ENCODE measurements at places on chromosomes 5 and 9.
A peak's percentile ranks its signal among the peaks of the same experiment; 100 is the strongest.

GRCh38 chr9:107102011-107102410 is 181.1 kb upstream of the RAD23B start:
- DNase-seq = peak; percentile 6

DNA sequence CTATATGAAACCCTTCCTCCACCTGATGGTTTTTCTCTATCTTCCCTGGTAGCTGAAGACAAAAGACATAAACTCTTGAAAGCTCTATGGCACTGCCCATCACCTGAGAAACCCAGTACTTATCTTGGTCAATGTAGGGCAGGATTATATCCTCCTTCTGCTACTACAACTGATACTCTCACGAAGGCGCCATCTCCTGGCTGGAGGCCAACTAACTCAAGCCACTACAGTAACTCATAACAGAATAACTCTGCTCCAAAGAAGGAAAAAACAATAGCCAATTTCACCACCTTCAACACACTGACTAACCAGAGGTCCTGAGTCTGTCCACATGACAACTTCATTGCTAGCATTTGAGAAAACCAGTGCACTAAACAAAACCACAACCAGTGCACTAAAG is 409.2 kb downstream of the CETN3 start:
- no peak for DNase-seq

GRCh38 chr9:96818533-96818932 is 35.8 kb downstream of the ZNF782 start:
- no peak for DNase-seq

GRCh38 chr5:43312699-43313034 is 545 bp downstream of the HMGCS1 start:
- peak; percentile 66 for DNase-seq

- DNase-seq = no peak
Measured at GRCh38 chr5:114435220-114435481, 73.3 kb downstream of the KCNN2 start.

GRCh38 chr9:114224247-114224610 is 68.9 kb downstream of the COL27A1 start:
- no peak for DNase-seq

GRCh38 chr9:135116881-135117280 is 29.4 kb downstream of the OLFM1 start:
- DNase-seq = no peak

GRCh38 chr9:116941266-116941665 is 254.2 kb downstream of the TRIM32 start:
- no peak for DNase-seq

DNA sequence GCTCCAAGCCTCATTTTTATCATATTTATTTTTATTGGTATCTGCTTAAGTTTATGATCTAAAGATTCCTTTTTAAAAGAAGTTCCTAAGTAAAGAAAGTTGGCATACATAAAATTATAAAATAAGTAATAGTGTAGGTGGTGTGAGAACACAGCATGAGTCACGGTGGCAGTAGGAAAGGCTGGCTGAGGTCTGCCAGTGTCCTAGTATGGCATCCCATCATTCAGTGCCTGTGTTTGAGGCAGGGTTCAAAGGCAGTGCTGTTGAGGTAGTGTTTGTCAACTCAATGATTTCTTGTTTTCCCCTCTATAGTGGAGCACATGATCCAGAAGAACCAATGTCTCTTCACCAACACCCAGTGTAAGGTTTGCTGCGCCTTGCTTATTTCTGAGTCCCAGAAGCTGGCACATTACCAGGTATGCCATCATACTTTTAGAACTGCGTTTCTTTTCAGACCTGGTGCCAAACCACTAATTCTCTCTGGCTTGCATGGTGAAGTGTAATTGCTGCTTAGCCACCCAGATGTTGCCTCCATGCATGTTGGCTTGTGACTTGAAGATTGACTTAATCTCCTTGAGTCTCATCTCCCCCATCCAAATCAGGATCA is 18.4 kb downstream of the ZNF346 start:
- no peak for DNase-seq

GRCh38 chr5:145668714-145669113 is 166.4 kb downstream of the PRELID2 start:
- DNase-seq = no peak

DNA sequence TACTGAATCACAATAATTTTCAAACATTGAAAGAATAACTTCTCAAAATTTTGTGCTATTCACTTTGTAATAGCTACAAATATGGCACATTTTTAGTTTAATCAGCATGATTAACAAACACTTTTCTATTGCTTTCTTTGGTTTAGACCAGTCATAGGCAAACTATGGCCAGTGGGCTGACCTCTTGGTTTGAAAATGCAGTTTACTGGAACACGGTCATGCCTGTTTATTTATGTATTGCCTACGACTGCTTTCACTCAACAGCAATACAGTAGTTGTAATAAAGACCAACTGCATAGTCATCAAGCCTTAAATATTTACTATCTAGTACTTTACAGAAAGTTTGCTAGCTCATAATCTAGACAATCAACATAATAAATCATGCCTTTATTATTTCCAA is 810.8 kb downstream of the TLE1 start:
- no peak for DNase-seq

- DNase-seq = no peak
Measured at GRCh38 chr5:10118150-10118549, 131.5 kb downstream of the ATPSCKMT start.

GRCh38 chr5:170681013-170681433 is 102.5 kb upstream of the GABRP start:
- DNase-seq = no peak

GRCh38 chr5:132291026-132291425 is 3.2 kb upstream of the SLC22A4 start:
- no peak for DNase-seq

DNA sequence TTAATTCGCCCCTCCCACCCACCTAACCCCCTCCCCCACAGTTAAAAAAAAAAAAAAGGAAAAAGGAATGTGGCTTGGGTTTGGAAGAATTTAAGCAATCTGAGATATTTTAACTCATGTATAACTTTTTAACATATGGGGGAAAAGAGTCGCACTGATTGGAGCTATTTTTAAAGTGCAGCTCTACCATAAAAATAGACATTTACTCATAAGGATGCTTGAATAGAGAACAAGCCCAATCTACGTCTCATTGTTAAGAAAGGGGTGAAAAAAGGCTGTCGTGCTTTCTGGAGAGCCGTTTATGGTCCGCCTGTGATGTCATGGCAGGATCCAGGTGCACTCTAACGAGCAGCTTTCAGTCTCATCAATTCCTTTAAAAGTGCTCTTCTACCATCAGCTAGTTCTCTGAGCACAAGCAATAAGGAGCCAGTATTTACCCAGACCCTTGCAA is 142.4 kb downstream of the ELAVL2 start:
- no peak for DNase-seq

DNA sequence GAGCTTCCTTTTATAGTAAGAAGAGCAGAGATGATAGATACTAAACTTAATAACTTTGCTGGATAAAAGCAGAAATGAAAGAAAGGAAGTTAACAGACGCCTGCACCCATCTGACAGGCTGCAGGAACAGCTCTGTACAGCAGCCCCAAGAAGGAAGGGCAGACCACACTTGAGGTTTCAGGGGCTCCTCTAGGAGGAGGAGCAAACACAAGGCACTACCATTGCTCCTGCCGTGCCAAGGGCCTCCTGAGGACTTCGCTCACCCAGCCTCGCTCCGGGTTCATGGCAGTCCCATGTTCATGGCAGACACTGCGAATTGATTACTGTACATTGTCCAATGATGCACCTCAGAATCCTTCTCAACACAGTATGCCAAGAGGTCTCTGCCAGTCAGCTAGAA is 85.1 kb downstream of the AMBP start:
- DNase-seq = no peak

GRCh38 chr9:7516376-7516775 is 283.2 kb downstream of the DMAC1 start:
- DNase-seq = no peak

DNA sequence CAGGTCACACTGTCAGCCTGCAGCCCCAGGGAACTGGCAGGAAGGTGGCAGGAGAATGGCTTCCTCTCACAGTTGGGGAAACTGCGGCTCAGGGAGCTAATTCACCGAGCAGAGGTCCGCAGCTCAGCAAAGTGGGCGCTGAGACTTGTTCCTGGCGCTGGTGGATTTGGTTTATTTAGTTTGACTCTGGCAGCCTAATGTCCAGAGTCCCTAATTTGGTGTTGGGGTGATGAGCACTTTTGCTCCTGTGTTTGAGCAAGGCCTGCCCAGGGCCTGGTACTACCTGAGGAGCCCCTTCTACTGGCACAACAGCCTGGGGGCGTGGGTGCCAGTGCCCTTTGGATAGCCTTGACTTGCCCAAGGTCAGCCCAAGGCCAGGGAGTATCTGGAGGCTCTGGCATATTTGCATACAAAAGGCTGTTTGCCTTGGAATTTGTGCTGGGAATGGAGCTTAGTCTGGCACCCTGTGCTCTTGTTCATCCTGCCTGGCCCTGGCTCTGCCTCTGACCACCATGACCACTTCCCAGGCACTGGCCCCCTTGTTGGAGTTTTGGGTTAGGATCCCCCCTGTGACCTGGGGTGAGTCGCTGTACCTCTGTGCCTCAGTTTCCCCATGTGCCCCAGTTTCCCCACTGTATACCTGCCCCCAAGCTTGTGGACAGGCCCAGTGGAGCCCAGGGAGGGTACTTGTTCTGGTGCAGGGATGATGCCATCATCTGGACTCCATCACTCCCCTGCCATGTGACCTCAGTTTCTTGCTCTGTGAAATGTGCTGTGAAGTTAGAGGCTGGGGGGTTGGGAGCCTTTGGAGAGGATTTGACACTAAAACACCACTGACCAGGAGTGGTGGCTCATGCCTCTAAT is 1.4 kb downstream of the SUSD3 start:
- DNase-seq = no peak

- DNase-seq = no peak
Measured at GRCh38 chr5:179158556-179158955, 98.4 kb downstream of the ZNF354C start.

DNA sequence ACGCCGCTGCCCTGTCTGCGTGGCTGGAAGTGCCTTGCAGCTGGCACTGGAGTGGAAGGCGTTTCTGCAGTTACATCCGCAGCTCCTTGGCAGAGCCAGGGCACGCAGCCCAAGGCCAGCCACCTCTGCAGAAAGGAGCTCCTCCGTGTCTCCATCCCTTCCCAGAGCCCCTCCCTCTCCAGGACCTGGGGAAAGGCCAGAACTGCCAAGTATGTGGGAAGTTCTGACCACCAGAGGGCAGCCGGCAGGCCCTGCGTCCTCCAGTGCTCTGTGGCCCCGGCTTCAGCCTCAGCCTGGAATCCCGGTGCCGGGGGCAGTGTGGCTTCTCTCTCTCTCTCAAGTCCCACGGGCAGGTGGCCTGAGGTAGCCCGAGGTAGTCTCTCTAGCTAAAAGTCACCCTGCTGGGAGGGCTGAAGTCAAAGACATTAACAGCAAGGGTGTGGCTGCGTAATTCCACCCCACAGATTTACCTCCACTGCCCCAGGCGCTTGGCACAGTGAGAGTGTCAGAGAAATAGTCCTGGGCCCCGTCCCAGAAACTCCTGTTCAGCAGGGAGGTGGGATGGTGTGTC is 101.7 kb upstream of the FCN2 start:
- DNase-seq = no peak

DNA sequence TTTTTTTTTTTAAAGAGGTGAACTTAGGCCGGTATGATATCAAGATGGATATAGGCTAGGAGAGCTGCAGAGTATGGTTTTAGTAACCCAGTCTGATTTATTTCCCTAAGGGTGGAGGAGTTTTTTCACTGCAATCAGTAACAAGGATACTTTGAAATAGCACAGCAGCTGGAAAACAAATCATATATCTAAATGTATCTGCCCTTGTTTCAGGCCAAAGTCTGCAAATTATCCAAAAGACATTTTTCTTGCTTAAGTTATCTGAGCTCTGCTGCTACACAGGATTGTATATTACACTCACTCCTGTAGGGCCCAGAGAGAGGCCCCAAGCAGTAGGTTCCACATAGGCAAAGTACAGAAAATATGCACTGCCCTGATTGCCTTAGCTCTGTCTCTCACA is 222.4 kb downstream of the NTRK2 start:
- no peak for DNase-seq

GRCh38 chr5:180583738-180584137 is 7.6 kb downstream of the SCGB3A1 start:
- no peak for DNase-seq

DNA sequence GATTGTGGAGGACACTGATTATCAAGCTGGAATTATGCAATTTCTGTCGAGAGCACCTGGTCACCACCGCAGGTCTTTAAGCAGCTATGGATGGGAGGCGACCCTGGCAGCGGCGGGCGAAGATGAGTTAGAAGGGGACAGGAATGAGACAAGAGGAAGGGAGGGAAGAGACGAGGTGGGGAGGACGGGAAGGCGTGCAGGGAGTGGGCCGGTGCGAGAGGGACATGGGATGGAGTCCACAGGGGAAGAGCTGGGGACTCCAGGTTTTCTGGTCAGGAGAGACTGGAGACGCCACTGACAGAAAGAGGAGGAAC is 192.3 kb downstream of the MELK start:
- no peak for DNase-seq

DNA sequence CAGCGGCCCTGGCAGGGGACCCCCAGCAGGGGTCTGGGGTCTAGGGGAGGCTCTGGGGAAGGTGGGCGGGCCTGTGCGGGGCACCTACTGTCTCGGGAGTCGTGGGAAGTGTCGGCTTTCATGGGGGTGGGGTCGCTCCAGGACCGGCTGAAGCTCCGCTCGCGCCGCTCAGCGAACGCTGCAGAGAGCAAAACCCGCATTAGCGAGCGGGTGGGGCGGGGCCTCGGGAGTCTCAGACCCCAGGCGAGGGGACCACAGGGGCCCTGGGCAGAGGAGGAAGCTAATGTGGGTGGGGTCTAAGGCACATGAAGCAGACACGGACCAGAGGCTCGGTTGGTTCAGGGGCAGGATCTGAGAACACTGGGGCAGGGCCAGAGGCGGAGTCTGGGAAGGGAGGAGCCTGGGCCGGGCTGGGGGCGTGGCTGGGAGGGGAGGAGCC is 5.5 kb downstream of the NSMF start:
- DNase-seq = no peak

DNA sequence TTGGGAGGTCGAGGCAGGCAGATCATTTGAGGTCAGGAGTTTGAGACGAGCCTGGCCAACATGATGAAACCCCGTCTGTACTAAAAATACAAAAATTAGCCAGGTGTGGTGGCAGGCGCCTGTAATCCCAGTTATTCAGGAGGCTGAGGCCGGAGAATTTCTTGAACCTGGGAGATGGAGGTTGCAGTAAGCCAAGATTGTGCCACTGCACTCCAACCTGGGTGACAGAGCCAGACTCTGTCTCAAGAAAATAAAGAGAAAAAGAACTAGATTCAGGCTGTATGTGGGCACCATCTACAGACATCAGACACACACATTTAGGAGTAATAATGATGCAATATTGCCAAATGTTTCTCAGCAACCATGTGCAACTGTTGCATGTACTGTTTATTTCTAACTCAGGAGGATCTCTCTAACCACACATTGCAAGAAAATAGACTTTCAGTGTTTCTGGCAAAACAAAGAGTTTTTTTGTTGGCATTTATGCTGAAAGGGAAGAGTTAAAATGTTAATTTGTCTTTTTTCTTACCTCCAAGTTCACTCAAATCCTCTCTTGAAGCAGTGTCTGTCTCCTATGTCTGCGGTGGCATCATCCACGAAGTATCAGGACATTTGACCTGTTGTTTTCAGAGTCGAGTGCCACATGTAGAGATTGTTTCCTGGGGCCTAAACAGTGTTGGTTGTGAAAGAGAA is 5.1 kb upstream of the ORM1 start:
- no peak for DNase-seq

All from NCI-H146 (cell line).